Naive thymus-derived CD8-positive, alpha-beta T cell (primary cell): ENCODE measurements at places on chromosomes 7 and 10. TPM values are rescaled to one million over a fixed set of nuclear protein-coding genes. Genes with fewer than 3 reads are reported as not detected.

Gene MYH16
- total RNA-seq: not detected

Gene NODAL
- total RNA-seq: not detected

Gene RPP38
- 15.5 TPM for total RNA-seq

Gene AUTS2
- total RNA-seq: 3.8 TPM

Gene AGR3
- total RNA-seq: not detected

Gene TACR2
- total RNA-seq: not detected

Gene C10orf62
- not detected for total RNA-seq

Gene ASAH2
- total RNA-seq: 6.7 TPM

Gene PRRT4
- 0.82 TPM for total RNA-seq

Gene APBB1IP
- total RNA-seq: 102 TPM

Gene SEMA3E
- total RNA-seq: not detected

Gene PAX4
- not detected for total RNA-seq

Gene PSMA2
- 39.6 TPM for total RNA-seq

Gene SFTPD
- not detected for total RNA-seq
